ENCODE measurements at places on chromosomes 1 and 21.
A peak's percentile ranks its signal among the peaks of the same experiment; 100 is the strongest.

- H3K4me3 ChIP-seq: no peak overlapping the region
- no peaks in the 10 kb centered on the region for H3K27me3 ChIP-seq
- H3K36me3 ChIP-seq: peaks cover 27% of the 10 kb centered on the region
- peaks cover 14% of the 10 kb centered on the region for H3K4me1 ChIP-seq
- DNase-seq: no peak
Measured at GRCh38 chr1:205597691-205598314, 34.0 kb downstream of the ELK4 start.

DNA sequence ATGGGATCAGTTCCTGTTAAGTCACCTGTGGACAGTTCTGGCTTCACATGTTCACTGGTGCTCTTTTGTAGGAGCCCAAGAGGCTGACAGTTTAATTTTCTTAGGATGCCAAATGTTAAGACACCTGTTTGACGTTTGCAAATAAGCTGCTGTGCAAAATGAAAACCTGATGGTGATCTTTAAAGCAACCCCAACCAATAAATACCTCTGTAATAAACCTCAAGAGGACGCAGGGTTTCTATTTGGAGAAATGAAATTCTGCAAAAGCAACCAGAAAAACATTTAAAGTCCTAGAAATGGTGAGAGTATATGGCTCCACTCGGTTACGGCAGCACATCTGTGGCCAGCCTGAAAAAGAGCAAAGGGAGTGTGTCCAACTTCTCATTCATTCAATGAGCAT, 5.7 kb upstream of the RHEX start:
- H3K27me3 ChIP-seq: peaks cover 17% of the 10 kb centered on the region
- H3K4me1 ChIP-seq: peaks cover 6% of the 10 kb centered on the region
- peaks cover 2% of the 10 kb centered on the region for H3K36me3 ChIP-seq
- DNase-seq: no peak
- no peak overlapping the region for H3K27ac ChIP-seq
- no peak overlapping the region for H3K4me3 ChIP-seq

DNA sequence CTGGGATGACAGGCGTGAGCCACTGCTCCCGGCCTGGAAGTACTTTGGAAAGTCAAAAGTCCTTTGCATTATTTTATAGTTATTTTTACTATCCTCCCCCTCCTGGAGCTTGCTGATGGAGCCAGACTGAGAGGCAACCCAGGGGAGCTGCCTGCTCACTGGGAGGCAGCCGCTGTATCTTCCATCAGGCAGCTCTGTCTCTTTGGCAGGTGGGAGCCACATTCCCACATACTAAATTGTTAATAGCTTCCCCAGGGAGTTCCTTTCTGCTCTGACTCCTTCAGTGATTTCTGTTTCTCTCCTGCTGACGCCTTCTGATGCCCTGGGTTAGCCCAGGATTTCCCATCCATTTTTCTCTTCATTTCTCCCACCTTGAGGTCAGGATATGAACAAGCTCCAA, 4.9 kb upstream of the OPRD1 start:
- H3K27me3 ChIP-seq: peaks cover 40% of the 10 kb centered on the region
- no peak overlapping the region for H3K27ac ChIP-seq
- H3K36me3 ChIP-seq: no peaks in the 10 kb centered on the region

GRCh38 chr1:203551550-203551949, 57.6 kb downstream of the OPTC start:
- no peaks in the 10 kb centered on the region for H3K4me1 ChIP-seq
- DNase-seq: no peak
- no peak overlapping the region for H3K27ac ChIP-seq

GRCh38 chr1:209766051-209766450, 10.2 kb downstream of the TRAF3IP3 start:
- no peak overlapping the region for H3K4me3 ChIP-seq
- DNase-seq: no peak
- H3K36me3 ChIP-seq: peaks cover 65% of the 10 kb centered on the region
- H3K27me3 ChIP-seq: no peaks in the 10 kb centered on the region

DNA sequence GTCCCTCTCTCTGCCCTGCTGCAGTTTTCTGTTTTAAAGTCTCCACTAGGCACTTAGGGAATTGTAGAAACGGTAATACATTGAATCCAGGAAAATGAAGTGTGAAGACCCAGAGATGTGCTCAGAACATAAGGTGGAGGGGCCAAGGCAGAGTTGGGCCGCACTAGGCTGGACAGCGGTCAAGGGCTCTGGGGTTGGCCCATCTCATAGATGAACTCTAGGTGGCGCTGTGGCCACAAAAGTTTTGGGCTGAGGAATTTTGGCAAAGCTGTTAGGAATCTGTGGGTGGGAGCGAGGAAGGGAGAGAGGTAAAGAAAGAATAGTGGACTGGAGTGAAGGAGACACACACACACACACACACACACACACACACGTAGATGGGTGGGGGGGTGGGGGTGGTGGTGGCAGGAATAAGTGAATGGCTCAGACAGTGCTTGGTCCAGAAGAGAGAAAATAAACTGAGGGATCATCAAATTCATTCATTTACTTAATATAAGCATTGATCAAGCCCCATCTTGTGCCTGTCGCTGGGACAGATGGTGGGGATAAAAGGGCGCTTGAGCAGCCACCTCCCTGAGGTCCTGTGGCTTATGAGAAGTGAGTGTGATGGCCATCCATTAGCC, 258.5 kb downstream of the TRABD2B start:
- DNase-seq: no peak
- H3K4me3 ChIP-seq: no peak overlapping the region
- no peak overlapping the region for H3K27ac ChIP-seq
- no peaks in the 10 kb centered on the region for H3K4me1 ChIP-seq
- H3K36me3 ChIP-seq: peaks cover 1% of the 10 kb centered on the region

GRCh38 chr1:207243442-207244408, 77.8 kb upstream of the CD55 start:
- H3K36me3 ChIP-seq: no peaks in the 10 kb centered on the region
- DNase-seq: no peak
- H3K4me1 ChIP-seq: no peaks in the 10 kb centered on the region
- no peak overlapping the region for H3K27ac ChIP-seq
- no peak overlapping the region for H3K4me3 ChIP-seq

- H3K36me3 ChIP-seq: peaks cover 2% of the 10 kb centered on the region
- no peaks in the 10 kb centered on the region for H3K4me1 ChIP-seq
- DNase-seq: no peak
- no peak overlapping the region for H3K27ac ChIP-seq
- no peaks in the 10 kb centered on the region for H3K27me3 ChIP-seq
Measured at GRCh38 chr1:100187912-100188311, 9.9 kb upstream of the LRRC39 start.

- peak within 1 kb of the TSS; percentile 77 for H3K4me3 ChIP-seq
- peak within 1 kb of the TSS; percentile 35 for H3K27ac ChIP-seq
- peaks cover 19% of the 10 kb centered on the region for H3K27me3 ChIP-seq
- H3K4me1 ChIP-seq: peaks cover 40% of the 10 kb centered on the region
- peak; percentile 56 for DNase-seq
Measured at GRCh38 chr1:206507284-206508129, at the start of gene RASSF5. TSS of gene RASSF5 (plus strand) at chr1:206507531. CDS start at chr1:206507603, 72 bp downstream.

DNA sequence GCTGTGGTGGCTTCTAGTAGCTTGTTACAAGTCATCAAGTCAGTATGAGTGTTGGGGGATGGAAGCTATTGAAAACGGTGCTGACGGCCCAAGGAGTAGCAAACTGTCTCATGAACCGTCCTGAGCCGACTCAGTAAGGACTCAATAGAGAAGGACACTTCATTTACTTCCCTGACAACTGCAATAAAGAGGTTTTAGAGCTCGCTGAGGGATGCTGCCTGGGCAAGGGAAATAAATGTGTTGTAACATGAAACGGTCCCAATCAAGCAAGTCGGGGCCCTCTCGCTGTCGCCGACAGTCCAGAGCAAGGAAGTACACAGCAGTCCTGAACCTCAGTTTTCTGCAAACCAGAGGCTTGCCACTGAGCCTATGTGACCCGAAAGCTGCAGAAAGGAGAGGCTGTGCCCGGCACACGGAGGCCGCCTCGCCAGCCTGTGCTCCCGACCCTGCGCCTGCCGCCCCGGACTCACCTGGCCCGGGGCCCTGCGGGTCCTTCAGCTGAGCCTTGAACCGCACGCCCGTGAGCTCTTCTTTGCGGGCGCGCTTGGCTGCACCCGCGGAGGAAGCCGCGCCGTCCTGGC, 423 bp downstream of the URB1 start:
- H3K4me1 ChIP-seq: peaks cover 39% of the 10 kb centered on the region
- DNase-seq: no peak
- no peak overlapping the region for H3K27ac ChIP-seq
- H3K36me3 ChIP-seq: peaks cover 3% of the 10 kb centered on the region

DNA sequence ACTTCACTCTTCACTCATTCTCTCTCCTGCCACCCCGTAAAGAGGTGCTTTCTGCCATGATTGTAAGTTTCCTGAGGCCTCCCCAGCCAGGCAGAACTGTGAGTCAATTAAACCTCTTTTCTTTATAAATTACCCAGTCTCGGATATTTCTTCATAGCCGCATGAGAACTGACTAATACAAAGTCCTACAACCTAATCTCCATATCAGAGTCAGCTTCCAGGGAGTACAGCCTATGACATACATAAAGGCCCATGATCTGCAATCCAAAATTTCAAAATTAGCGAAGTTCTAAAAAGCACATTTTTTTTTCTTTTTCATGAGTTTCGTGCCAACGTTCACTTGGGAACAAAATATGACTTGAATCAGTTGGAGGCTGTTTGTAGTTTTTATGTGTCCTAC, 256.9 kb upstream of the DUSP10 start:
- H3K27ac ChIP-seq: no peak overlapping the region
- H3K27me3 ChIP-seq: no peaks in the 10 kb centered on the region
- no peak overlapping the region for H3K4me3 ChIP-seq
- H3K4me1 ChIP-seq: peaks cover 7% of the 10 kb centered on the region
- DNase-seq: no peak
- no peaks in the 10 kb centered on the region for H3K36me3 ChIP-seq

GRCh38 chr1:155269381-155269780, 3.9 kb downstream of the CLK2 start:
- DNase-seq: no peak
- H3K27ac ChIP-seq: no peak overlapping the region
- H3K36me3 ChIP-seq: peaks cover 59% of the 10 kb centered on the region

- peak overlapping the region; percentile 80 for H3K4me3 ChIP-seq
- H3K4me1 ChIP-seq: peaks cover 26% of the 10 kb centered on the region
- DNase-seq: no peak
- no peaks in the 10 kb centered on the region for H3K27me3 ChIP-seq
Measured at GRCh38 chr1:36322786-36323635, 434 bp downstream of the EVA1B start.

GRCh38 chr1:59481881-59482505, 185.1 kb downstream of the FGGY start:
- H3K27me3 ChIP-seq: no peaks in the 10 kb centered on the region
- no peak for DNase-seq
- no peak overlapping the region for H3K27ac ChIP-seq
- no peaks in the 10 kb centered on the region for H3K36me3 ChIP-seq
- no peaks in the 10 kb centered on the region for H3K4me1 ChIP-seq
- no peak overlapping the region for H3K4me3 ChIP-seq

GRCh38 chr1:202270871-202271326, 70.8 kb downstream of the UBE2T start:
- H3K36me3 ChIP-seq: peaks cover 8% of the 10 kb centered on the region
- DNase-seq: no peak
- no peak overlapping the region for H3K4me3 ChIP-seq
- peaks cover 19% of the 10 kb centered on the region for H3K4me1 ChIP-seq

- no peak overlapping the region for H3K27ac ChIP-seq
- no peak overlapping the region for H3K4me3 ChIP-seq
- H3K4me1 ChIP-seq: no peaks in the 10 kb centered on the region
- no peaks in the 10 kb centered on the region for H3K27me3 ChIP-seq
- DNase-seq: no peak
Measured at GRCh38 chr1:163535807-163536206, 214.1 kb downstream of the NUF2 start.

DNA sequence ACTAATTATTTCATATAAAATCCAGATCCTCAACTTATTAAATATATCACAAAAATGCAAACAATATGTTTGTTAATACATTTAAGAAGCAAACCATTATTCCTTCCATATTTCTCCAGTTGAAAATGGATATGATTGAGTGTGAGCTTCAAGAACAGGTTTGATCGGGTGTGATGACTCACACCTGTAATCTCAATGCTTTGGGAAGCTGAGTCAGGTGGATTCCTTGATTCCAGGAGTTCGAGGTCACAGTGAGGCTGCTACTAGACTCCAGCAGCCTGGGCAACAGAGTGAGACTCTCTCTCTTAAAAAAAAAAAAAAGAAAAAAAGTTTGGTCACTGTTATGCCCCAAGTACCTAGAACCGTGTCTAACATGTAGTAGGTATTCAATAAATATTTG, 42.9 kb upstream of the RRP15 start:
- no peaks in the 10 kb centered on the region for H3K36me3 ChIP-seq
- no peak overlapping the region for H3K4me3 ChIP-seq
- no peak overlapping the region for H3K27ac ChIP-seq
- no peak for DNase-seq
- peaks cover 15% of the 10 kb centered on the region for H3K27me3 ChIP-seq
- no peaks in the 10 kb centered on the region for H3K4me1 ChIP-seq

DNA sequence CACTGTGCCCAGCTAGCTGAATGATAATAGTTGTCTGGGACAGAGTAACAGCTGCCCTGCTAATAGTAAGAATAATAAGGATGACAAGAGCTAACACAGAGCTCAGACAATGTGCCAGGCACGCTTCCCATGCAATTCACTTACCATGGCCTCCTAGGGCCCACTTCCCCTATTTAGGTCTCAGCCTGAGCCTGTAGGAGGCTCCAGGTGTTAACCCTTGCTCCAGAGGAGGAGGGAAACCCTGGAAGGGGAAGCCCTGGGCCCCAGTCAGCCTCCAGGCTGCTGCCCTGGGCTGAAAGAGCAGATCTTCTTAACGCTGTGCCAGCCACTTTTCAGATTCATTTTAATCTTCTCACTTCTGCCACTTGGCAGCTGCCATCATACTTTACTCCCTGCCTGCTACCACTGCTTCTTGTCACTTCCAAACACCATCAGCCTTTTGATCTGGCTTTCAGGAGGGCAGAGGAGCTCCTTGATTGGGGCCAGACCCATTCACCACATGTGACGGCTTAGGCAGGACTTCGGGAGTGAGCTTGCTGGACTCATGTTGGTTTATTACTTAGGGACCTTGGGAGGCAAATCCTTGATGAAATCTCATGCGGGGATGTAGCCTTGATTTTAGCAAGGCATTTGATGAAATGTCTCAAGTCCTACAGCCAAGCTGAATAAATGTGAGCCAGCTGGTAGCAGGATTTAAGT, 66.7 kb upstream of the PARP1 start:
- H3K27ac ChIP-seq: no peak overlapping the region
- H3K36me3 ChIP-seq: no peaks in the 10 kb centered on the region
- H3K27me3 ChIP-seq: peaks cover 13% of the 10 kb centered on the region
- H3K4me3 ChIP-seq: no peak overlapping the region

DNA sequence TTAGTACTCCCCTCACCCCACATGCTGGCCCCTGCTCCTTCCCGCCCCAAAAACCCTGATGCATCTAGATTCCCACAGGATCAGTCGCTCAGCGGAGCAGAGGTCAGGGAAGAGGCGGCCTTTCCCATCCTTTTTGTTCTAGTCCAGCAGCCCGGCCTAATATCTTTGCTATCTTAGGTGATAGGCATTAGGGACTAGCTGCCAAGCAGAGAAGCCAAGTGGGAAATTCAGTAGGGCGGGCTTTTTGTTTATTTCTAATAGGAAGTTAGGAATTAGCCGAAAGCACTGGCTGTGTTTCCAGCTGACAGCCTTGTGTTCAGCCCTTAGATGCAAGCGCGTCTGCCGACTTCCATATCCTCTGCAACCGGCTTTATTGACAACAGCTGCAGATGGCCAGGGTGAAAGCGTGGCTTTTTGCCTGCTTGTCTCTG, 59.0 kb upstream of the BCAR3 start:
- H3K4me1 ChIP-seq: no peaks in the 10 kb centered on the region
- no peak overlapping the region for H3K4me3 ChIP-seq
- no peak overlapping the region for H3K27ac ChIP-seq

GRCh38 chr1:10761503-10762152, 34.8 kb downstream of the CASZ1 start:
- H3K4me3 ChIP-seq: no peak overlapping the region
- H3K27ac ChIP-seq: no peak overlapping the region
- H3K36me3 ChIP-seq: no peaks in the 10 kb centered on the region
- peaks cover 7% of the 10 kb centered on the region for H3K4me1 ChIP-seq
- H3K27me3 ChIP-seq: peaks cover 6% of the 10 kb centered on the region
- no peak for DNase-seq
